ENCODE measurements at places on chromosomes 6 and 20.

- DNase-seq = no peak
Observed at GRCh38 chr6:120274547-120274946, 925.0 kb upstream of the MAN1A1 start.

DNA sequence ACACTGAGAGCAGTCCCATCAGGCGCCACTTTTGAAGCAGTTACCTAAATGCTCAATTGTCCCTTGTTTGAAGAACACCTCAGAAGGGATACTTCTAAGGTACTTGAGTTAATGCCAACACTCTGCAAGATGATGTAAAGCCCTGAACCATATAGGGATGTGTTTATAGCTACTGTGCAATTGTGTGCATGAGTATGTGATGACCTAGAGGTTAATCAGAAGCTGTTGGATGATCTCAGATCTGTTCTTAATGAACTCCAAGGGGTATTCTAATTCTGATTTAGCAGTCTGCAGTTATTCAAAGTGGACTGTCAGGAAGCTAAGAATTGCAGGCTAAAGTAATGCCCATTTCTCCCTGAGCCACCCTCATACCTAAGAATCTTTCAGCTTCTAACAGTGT lies 158.3 kb downstream of the TMEM242 start:
- peak; percentile 35 for DNase-seq

DNA sequence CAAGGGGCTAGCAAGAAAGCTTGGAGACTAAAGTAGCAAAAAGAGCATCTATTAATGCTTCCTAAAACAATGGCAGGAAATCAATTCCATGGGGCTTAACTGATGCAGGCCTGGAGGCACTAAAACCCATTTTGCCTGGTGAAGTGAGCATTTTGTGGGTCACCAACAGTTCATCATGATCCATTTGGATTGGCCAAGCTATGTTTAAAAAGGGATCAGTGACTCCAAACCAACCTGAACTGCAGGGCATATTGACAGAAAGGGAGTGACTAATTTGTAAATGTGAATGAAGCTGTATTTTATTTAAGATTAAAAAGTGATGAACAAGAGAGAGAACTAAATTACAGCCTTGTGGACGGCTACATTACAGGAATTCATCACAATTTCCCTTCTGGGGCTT lies 132.0 kb downstream of the PCSK2 start:
- DNase-seq = no peak

GRCh38 chr6:4885341-4885933 lies 109.2 kb downstream of the CDYL start:
- DNase-seq = no peak

DNA sequence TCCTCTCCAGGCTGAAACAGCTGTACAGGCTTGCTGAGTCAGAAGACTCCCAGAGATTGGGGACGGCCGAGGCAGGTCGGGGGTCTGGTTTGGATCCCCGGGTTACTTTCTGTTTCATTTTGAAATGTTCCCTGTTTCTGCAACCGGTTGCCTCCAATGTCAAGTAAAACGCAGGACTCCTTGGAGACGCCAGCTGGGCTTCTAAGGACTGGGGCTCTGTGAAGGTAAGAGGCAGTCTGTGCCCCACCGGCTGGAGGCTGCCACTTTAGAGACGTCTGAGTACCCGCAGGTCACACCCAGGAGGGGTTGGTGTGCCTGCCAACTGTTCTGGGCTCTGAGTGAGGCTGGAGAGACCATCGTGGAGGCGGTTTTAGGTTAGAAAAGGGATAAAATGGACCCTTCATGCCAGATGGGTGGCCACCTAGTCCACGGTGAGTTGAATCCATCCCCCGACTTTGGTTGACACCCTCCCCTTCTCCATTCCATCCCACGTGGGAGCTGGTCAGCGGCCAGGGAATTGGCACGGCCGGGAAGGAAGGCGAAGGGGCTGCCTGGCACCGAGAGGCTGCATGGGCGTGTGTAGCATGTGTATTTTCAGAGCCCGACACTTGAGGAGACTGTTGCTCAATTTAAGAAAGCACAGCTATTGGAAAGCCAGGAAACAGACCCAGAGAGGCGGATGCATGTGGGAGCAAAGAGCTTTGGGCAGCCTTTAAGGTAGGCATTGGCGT lies 240.9 kb downstream of the PHACTR1 start:
- DNase-seq = no peak

- no peak for DNase-seq
Observed at GRCh38 chr6:160156842-160157241, 35.2 kb downstream of the SLC22A1 start.

DNA sequence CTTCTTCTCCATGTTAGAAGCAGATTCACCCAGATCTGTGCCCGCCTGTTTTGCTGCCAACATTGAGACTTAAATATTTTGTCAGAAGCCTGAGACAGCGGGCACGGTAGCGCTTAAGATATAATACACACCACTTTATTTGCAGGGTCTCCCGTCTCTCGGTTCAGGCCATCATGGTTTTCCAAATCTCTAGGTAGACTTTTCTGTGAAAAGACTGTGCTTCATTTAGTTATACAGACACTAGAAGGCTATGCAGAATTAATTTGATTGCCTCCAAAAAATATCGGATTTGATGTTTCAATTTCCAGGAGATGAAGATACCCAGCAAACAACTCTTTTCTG lies 598 bp downstream of the TBP start:
- DNase-seq = no peak

DNA sequence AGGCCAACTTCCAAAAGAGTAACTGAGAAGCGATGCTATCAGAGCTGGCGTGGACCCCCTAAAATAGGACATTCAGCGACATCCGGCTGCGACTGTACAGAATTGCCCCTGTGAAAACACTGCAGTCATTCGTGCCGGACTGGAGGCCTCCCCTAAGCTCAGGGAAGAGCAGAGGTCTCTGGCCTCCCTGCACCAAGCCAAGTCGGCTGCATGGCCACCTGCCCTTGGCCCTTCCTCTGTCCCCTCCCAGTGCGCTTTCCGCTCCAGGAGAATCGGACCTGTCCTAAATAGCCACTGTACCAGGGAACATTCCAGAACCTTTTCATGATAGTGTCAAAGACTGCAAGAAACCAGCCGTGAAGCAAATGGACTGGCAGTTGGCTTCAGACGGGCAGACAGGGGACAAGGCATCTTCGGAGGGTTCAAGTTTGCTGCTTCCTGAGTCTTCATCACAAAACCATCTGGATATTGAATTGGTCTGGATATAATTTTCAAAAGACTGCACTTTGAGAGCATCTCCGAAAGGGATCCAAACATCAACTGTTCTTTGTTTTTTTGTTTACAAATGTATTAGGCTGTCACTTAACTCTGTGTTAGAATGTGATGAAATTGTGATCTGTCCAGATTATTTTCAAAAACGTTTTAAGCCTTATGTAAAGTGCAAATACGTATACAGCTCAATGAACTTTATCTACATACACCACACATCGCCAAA lies 16.5 kb downstream of the SLC2A4RG start:
- no peak for DNase-seq

DNA sequence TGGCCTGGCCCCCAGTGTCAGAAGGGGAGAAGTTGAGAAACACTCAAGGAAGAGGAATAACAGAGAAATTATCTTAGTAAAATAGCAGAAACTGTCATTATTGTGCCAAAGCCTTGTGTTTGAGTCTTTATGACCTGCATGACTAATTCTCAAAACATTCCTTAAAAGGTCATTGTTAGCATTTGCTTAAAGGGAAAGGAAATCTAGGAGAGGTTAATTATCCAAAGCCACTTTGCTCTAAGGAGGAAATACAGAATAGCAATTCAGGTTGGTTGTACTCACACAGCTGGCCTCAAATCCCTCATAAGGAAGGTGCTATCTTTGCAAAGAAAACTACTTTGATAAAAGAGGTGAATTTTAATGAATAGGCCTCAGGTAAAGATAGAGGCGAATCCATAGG lies 516.7 kb downstream of the CBLN4 start:
- no peak for DNase-seq

- no peak for DNase-seq
Observed at GRCh38 chr6:43798688-43799444, 28.9 kb downstream of the VEGFA start.

DNA sequence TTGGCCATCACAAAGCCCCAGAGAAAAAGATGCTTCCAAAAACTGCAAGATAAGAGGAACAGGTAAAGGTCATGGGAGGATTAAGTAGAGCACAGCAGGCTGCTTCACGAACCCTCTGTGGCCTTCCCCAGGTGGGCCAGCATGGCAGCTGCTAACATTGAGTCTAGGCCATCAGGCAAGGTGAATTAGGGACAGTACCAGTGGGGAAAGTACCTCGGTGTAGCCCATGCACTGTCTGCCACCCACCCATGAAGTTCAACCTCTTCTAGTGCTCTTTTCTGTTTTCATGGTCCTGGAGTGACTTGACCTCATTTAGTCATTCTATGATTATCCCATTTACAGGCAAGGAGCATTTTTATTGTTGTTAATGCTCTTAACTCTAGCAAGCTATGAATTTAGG lies 108.6 kb upstream of the DUSP22 start:
- DNase-seq = no peak

- no peak for DNase-seq
Observed at GRCh38 chr6:33822575-33823395, 19.0 kb upstream of the MLN start.

GRCh38 chr6:15677822-15678221 lies 15.0 kb upstream of the DTNBP1 start:
- no peak for DNase-seq

DNA sequence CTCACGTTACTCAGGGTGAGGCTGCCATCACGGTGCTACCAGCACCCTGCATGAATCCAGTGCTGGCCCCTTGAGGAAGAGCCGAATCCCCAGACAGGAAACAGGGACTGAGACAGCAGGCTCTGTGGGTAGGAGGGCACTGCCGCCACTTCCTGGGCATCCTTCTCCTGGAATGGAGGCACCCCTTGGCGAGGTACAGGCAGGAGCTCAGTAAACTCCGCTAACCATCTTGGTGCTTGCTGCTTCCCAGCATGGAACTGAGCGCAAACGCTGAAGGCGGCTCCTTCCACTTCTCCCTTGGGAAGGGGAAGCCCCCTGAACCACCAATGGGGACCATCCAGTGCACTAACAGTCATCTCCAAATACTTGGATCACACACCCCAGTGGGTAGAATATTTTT lies 13.5 kb upstream of the CCDC167 start:
- DNase-seq = no peak

DNA sequence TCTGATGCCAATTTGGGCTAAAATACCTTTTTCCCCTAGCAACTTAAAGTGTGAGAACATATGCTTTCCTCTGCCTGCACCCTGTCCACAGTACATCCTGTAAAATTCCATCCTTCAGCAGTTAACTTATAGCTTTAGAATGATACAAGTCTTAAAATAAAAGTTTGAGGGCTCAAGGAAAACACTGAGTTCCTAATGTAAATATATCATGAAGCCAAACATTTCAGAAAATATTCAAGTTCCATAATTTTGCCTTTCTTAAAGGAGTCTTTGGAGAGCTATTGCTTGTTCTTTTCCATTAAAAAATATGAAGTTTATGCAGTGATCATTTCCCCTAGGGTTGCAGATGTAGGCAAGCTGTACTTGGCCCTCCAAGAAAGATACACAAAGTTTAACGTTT lies 303.8 kb downstream of the COL12A1 start:
- no peak for DNase-seq

GRCh38 chr6:142850679-142851423 lies 94.1 kb downstream of the HIVEP2 start:
- DNase-seq = no peak

DNA sequence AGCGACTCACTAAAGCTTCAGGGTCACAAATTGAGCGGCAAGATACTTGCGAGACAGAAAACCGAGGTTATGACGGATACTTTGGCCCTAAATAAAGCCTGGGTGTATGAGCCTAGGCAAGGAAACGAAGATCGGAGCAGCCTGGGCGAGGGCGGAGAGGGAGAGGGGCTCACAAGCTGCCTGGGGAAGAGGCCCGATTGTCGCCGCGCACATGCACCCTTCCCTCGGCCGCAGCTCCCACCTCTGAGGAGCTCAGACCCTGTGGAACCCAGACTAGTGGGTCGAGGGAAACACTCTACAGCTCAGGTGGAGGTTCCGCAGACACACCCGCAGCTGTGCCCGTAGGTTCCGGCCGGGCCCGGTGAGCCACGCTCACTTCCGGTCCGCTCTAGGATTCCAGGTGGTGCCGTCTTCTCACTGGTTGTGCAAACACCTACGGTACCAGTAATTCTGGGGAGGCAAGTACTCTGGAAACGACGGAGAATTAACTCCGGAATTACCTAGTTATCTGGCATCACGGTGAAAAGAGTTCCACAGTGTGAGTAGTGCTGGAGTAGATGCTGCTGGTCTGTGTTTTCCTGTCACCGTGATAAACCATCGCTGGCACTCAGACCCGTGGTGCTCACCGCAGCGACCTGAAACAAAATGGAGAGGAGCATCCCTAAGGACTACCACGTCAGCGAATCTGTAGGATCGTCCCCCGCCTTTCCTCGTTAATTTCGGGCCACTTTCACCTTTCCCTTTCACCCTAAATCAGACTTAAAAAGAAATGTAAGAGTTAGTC lies 61.5 kb downstream of the GPX5 start:
- no peak for DNase-seq

GRCh38 chr20:40073535-40074111 lies 615.4 kb downstream of the MAFB start:
- DNase-seq = no peak

GRCh38 chr20:58712151-58712791 lies 19.7 kb downstream of the NPEPL1 start:
- DNase-seq = no peak
